A549 (cell line): ENCODE measurements at places on chromosomes 1 and 21. TPM values are rescaled to one million over a fixed set of nuclear protein-coding genes. Genes with fewer than 3 reads are reported as not detected.

Gene SLC22A15
- polyA plus RNA-seq: 0.54 to 0.81 TPM (median 0.74 TPM) in 3 replicates

Gene ADARB1
- 5.0 to 6.7 TPM (median 5.7 TPM) in 3 replicates for polyA plus RNA-seq

Gene OR6P1
- not detected in 3 replicates for polyA plus RNA-seq

Gene GNG4
- polyA plus RNA-seq: 8.1 to 10.5 TPM (median 9.9 TPM) in 3 replicates

Gene AMIGO1
- 1.1 to 1.3 TPM (median 1.2 TPM) in 3 replicates for polyA plus RNA-seq

Gene RPE65
- not detected in 3 replicates for polyA plus RNA-seq

Gene NBPF10
- 0.36 to 0.42 TPM (median 0.39 TPM) in 3 replicates for polyA plus RNA-seq

DNA sequence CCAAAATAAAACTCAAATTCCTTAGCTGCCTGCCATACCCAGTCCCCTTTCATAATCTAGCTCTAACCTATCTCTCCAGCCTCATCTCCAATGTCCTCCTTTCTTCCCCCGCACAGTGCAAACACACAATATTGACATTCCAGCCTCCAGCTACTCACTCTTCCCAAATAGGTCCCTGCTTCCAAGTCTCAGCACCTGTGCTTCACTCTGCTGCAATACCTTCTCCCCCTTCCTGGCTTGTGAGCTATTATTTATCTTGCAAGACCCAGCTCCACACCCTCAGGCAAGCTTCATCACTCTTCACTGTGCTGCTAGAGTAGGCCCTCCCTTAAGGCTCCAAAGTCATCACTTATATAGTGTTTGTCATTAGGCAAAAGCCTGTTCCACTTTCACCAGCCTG, 9.7 kb downstream of the PLPP3 start:
- peak; percentile 65 for DNase-seq

DNA sequence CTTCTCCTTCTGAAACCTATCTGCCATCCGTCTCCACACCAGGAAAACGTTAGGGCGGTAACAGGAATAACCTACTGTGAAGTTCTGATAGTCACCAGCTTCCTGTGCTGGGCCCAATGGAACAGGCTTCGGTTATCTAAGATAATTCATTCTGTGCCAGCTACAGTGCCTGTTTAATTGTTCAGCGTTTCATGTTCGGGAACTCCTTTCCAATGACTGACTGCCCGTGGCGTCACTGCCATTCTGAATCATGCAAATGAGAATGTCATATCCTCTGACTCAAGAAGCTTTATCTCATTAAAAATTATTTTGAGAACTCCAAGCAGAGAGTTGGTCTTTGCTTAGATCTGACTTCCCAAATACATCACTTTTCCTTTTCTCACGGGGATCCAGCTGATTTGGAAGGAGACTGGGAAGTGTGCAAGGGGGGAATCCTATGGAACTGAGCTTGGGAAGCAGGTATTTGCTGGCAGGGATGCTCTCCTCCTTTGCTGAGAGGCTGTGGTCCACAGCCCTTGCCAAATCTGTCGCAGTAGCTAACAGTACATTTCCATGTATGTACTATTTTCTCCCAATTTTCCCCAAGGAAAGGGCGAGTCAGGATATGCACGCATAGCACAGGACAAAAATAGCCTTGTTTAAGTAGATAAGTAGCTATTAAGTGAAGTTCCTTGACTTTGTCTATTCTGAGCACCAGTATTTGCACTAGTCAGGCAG, 358.7 kb downstream of the LTN1 start:
- no peak for DNase-seq

- DNase-seq: no peak
These were observed 62.7 kb downstream of the SYF2 start for GRCh38 chr1:25169610-25170009.

- no peak for DNase-seq
These were observed 38.4 kb upstream of the PRDM2 start for GRCh38 chr1:13661539-13661938.

GRCh38 chr1:183761871-183762270, 43.0 kb upstream of the RGL1 start:
- no peak for DNase-seq

- DNase-seq: no peak
These were observed 42.0 kb upstream of the COL6A1 start for GRCh38 chr21:45939521-45940045.

DNA sequence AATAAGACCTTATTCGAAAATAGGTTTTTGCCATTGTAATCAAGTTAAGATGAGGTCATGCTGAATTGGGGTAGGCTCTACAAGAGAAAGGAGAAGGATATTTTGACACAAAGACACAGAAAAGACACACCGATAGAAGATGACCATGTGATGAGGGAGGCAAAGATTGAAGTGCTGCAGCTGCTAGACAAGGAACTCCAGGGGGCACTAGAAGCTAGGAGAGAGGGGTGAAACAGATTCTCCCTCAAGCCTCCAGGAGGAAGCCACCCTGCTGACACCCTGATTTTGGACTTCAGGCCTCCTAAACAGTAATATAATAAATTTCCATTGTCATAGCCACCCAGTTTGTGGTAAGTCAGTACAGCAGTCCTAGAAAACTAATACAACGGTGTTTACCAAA, 506.8 kb upstream of the CAMK1G start:
- peak; percentile 47 for DNase-seq

- no peak for DNase-seq
These were observed 16.2 kb upstream of the RGS1 start for GRCh38 chr1:192559115-192560006.

- no peak for DNase-seq
These were observed 100.0 kb downstream of the ABCA4 start for GRCh38 chr1:94020764-94021579.

DNA sequence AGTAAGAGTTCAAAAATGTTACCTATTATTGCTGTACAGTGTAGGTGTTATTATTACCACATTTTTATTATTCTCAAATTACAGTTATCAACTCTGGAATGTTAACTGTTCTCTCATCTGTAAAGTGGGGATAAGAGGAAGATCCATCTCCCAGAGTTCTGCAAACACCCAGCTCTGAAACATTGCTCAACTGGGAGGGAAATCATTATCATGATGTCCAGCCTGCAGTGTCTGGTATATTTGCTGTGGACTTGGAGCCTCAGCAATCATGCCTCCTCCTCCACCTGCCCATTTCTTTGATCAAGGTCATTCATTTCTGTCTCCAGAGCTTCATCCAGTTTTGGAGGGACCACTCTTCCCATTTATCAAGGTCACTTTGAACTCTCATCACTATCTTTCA, 39.4 kb downstream of the C8A start:
- DNase-seq: no peak

- DNase-seq: peak; percentile 77
These were observed 184.5 kb downstream of the DHRS3 start for GRCh38 chr1:12433323-12434053.

GRCh38 chr1:77143529-77144121, 75.6 kb downstream of the PIGK start:
- peak; percentile 1 for DNase-seq

- no peak for DNase-seq
These were observed 26.3 kb upstream of the TINAGL1 start for GRCh38 chr1:31549809-31550620.

- DNase-seq: no peak
These were observed 199.3 kb downstream of the CAMTA1 start for GRCh38 chr1:6984536-6984935.
